ENCODE measurements at places on chromosomes 7 and 10.

GRCh38 chr10:101235766-101236165, 6.5 kb upstream of the LBX1 start:
- DNase-seq, result no peak

- no peak for DNase-seq
Measured at GRCh38 chr10:33161550-33162247, 172.8 kb downstream of the NRP1 start.

DNA sequence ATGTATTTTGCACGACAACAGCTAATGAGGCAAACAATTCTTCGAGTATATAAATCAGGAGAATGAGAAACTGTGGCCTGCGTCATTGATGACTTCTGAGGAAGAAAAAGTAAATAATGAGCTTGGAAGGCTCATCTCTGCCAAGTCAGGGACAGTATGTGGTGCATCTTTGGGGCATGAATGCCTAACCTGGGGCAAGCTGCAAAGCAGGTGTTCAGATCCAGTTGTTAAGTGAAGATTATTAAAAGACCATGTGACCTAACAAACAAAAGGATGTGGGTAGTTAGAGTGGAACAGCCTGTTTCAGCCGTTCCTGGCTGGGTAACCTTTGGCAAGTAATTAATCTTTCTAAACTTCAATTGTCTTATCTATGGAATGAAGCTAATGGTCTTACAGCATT, 93.0 kb downstream of the LYZL2 start:
- DNase-seq, result no peak

DNA sequence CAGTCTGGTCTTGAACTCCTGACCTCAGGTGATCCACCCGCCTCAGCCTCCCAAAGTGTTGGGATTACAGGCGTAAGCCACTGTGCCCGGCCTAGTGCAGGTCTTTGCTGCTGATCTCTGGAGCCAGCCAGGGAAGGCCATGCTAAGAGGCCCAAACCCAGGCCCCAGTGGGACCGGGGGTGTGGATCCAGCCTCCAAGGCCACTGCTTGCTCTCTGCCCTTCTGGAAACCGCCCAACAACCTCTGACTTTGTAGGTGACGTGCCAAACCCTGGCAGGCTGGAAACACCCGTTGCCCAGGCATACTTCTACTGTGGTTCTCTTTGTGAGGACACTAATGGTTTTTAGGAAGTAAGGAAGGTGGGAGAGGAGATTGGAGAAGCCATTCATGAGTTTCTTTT, 83.5 kb upstream of the GNA12 start:
- no peak for DNase-seq

- no peak for DNase-seq
Measured at GRCh38 chr10:48455055-48455391, 148.5 kb downstream of the MAPK8 start.

DNA sequence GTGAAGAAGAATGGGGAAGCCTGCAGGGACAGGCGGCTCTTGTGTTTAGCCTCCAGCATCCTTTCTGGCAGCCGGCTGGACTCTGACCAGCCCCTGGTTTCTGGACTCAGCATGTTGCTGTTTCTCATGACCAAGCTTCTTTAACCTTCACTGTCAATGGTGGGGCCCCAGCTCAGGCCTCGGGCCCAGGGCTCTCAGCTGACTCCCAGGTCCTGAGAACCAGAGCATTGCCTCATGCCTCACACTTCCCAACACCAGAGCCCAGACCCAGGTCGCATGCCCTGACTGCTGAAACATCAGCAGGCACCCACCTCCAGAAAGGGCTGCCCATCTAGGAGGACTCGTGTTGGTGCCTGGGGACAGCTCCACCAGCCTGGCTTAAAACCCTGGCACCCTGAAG, 34.8 kb upstream of the FGFR2 start:
- DNase-seq, result no peak

GRCh38 chr7:122688400-122688998, 10.4 kb downstream of the RNF133 start:
- DNase-seq, result no peak

GRCh38 chr10:9957351-9957750, 1060.3 kb upstream of the CELF2 start:
- DNase-seq, result no peak

DNA sequence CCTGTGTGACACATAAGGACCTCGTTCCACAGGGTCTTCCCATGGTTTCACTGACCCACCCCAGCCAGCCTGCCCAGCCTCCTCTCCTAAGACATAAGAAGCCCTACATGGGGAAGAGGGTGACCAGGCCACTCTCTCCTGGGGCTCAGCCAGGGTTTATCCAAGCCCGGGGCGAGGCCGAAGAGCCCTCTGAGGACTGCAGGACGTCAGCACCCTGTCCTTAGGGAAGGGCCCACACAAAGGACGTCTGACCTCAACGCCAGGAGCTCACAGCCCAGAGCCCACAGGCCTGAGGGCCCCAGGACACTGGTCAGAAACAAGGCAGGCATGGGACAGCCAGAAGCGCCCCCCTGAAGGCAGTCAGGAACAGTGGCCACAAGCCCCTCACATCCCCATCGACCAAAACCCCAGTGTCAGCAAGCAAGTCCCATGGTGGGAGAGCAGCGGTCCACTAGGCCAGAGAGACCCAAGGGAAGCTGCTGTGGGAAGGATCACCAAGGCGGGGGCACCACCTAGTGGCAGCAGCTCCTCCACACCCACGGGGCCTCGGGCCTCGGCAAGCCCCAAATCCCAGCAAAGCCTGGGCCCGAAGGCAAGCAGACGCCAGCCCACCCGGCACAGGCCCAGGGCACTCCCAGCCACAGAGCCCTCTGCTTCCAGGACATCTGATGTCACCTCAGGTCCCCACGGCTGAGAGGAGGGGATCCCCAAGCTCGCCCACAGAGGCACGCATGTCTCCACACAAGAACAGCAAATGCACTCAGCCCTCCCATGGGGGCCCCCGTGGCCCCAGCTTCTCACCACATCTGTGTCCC, 23.4 kb downstream of the MAD1L1 start:
- peak; percentile 33 for DNase-seq

GRCh38 chr10:22158426-22158825, 59.4 kb downstream of the EBLN1 start:
- no peak for DNase-seq

GRCh38 chr10:72756674-72757385, 64.9 kb downstream of the MCU start:
- DNase-seq, result no peak

- no peak for DNase-seq
Measured at GRCh38 chr7:123757095-123757494, 8.3 kb upstream of the WASL start.

- DNase-seq, result no peak
Measured at GRCh38 chr7:2876031-2876731, 32.1 kb upstream of the GNA12 start.

DNA sequence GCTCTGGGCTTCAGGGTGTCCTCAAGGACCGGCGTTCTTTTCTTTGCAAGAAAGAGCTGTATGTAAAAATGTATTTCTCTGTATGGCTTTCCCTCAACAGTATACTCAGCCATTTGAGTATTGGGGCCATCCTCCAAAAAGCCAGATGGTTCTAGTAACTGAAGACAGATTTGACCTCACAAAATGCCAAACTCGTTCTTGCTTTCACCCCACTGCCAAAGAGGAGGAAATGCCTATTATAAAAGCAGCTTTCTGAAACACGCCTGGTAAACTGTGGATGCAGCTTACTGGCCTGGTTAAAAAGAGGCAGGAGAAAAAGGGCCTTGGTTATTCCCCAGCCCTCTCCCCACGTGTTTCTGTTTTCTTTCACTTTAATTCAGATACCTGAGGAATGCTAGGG, 7.7 kb upstream of the HTR5A start:
- no peak for DNase-seq

GRCh38 chr10:100744136-100744986, 1.0 kb upstream of the PAX2 start:
- DNase-seq, result no peak

DNA sequence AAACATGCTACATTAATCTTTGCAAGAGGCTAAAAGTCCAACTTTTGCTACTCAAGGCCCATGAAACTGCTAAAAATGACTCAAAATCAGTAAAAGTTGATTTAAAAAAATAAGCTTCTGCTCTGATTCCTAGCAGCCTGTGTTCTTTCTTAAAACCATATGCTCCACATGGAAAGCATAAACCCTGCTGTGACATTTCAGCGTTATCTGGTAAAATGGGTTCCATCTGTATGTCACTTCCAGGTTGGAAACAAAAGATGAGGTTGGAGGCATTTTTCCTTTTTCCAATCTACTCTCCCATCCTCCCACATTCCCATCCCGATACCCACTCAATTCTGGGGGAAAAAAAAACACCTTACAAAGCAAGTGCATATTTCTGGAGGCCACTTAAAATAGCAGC, 439.5 kb downstream of the NEBL start:
- no peak for DNase-seq

GRCh38 chr10:50552771-50553535, 70.8 kb downstream of the SGMS1 start:
- peak; percentile 32 for DNase-seq

- DNase-seq, result no peak
Measured at GRCh38 chr7:539731-540411, 20.2 kb upstream of the PDGFA start.

- DNase-seq, result no peak
Measured at GRCh38 chr7:2380461-2380860, 22.9 kb upstream of the CHST12 start.

- DNase-seq, result no peak
Measured at GRCh38 chr7:137110091-137110509, 233.4 kb downstream of the PTN start.

- no peak for DNase-seq
Measured at GRCh38 chr10:23448802-23449570, 10.1 kb downstream of the OTUD1 start.

DNA sequence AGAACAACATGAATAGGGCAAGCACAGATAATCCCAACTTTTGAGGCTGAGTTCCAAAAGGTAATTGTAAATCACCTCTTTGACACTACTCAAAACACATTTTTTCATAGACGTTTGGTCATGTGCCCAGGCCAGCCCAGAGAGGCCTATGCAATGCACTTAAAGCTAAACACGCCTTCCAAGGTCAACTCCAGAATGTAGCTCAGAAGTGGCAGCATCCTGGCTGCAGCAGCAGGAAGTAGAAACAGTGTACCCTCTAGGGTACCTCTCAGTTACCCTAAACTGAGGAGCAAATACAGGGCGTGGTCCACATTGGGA, 58.7 kb downstream of the OSBPL3 start:
- no peak for DNase-seq

DNA sequence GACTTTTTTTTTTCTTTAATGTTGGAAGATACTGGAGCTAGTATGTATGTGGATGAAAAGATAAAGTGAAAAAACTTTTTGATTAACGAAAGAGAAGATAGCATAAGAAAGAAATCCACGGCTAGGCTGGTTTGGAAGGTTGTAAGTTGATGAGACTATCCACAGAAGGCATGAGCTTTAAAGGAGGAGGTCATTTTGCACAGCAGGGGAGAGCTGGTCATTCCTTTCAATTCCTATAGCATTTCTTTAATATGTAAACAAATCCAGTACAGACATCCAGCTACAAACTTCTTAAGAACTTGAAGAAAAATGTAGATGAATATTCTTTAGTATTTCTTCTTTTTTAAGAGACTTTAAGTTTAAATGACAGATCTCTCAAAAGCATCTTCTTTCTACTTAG, 281.3 kb downstream of the CACNA2D1 start:
- DNase-seq, result no peak

- no peak for DNase-seq
Measured at GRCh38 chr10:75606203-75606779, 174.9 kb downstream of the LRMDA start.

DNA sequence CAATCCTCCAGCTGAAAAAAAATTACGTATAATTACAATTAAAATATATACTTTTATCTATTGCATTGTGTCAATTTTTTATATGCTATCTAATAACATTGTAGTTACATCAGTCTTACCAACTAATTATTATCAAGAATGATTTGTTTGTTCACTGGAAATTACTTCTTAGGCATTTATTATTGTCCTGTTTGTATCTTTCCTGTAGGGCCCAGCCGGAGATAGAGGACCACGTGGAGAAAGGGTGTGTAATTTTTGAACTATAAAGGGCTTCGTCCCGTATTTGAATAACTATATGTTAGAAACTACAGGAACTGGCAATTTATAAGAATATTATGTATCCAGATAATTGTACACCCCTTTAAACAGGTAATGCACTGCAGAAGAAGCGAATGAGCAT, 4.1 kb downstream of the COL1A2 start:
- no peak for DNase-seq

DNA sequence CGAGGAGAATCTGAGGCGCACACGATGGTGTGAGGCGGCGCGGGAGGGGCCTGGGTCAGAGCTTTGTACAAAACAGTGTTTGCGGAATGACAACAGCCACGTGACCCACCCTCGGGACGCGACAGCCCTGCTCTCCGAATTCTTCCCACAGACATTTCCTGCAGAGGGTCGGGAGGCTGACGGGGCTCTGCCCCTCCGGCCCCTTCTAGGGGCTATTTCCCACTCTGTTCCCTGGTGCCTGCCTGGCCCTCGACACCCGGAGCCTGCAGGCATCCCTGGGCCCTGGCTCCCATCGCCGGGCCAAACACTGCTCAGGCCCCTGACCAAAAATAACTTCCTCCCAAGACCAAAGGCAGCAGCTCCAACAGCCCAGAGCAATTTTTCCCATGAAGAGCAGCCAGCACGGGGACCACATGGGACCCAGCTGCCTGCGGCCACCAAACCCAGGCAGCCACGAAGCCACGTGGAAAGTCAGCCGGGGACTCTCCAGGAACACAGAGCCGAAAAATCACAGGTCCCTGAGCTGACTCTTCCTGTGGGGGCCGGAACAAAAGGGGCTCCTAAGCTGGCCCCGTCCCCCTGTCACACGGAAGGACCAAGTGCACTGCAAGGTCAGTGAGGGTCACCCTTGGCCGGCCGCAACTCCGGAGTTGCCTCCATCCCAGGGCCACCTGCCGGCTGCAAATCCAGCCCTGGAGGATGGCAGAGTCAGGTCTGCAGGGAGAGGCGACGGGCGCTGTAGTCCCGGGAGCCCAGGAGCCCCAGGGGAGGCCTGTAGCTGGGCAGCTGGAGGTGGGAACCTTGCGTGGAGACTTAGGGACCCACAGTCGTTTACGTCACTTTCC, 42.0 kb downstream of the PAPOLB start:
- no peak for DNase-seq

DNA sequence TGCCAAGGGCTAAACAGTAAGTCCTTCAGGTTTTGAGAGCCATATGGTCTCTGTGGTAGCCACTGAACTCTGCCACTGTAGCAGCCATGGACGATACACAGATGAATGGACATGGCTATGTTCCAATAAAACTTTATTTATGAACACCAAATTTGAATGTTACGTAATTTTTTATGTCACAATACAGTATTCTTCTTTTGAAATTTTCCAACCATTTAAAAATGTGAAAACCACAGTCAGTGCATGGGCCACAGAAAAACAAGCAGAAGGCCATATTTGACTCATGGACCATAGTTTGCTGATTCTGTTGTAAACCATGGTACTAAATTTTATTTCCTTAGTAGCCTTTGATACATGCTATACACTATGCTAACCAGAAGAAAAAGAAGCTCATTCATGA, 361.8 kb downstream of the MAGI2 start:
- no peak for DNase-seq

GRCh38 chr7:57388761-57389160, 61.2 kb upstream of the ZNF716 start:
- no peak for DNase-seq

Data from activated gamma-delta T cell treated with Interleukin-2 at 50 U/mL for 16 hours (primary cell).